T-helper 2 cell (primary cell): ENCODE measurements at places on chromosomes 7 and 10.

DNA sequence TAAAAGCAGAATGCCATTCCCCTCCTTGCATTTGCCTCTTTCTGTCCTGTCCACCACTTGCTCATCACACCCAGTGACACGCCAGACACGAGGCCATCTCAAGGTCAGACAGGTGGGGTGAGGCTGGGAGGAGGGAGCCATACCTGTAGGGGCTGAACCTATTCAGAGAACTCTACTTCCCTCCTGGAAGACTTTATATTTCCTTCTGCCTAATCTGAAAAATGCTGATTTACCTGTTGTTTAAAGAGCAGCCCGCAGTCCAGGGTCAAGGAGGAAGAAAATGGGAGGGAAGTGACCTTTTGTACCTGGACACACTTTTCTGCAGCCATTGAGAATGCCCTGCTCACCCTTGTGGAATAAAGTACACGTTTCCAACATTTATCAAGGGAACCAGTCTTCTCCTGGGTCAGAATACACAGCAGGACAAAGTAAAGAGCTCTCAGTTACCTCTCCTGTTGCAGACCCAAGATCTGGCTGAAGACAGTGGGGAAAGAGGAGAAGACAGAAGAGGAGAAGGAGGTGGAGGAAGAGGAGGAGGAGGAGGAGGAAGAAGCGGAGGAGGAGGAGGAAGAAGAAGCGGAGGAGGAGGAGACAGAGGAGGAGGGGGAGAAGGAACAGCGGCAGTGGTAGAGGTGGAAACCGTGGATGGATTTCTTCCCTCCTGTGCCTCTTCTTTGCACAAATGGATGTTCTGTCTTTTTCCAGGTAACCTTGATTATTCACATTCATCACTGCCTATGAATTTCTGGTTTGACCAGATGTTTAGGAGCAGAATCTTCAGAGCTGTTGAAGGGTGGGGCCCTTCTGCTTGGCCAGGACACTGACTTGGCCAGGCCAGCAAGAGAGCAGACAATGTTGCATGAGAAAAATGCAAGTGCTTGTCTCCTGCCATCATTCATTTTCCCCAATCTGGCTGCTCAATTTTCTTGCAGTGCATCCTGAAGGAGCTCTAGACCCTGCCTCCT is 1.2 kb upstream of the BLNK start:
- DNase-seq = no peak

DNA sequence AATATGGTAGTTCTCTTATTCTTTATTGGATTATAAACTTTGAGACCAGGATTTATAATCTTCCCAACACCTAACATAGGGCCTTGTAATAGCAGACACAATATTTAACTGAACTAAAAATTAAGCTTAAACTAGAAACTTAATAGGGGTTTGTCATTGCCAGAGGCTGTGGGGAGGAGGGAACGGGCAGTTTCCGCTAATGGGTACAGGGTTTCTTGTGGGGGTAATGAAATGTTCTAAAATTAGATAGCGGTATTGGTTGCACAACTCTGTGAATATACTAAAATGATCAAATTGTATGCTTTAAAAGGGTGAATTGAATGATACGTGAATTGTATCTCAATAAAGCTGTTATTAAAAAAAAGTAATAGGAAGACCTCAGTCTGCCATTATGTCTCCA is 45.4 kb downstream of the NT5C2 start:
- DNase-seq = no peak

DNA sequence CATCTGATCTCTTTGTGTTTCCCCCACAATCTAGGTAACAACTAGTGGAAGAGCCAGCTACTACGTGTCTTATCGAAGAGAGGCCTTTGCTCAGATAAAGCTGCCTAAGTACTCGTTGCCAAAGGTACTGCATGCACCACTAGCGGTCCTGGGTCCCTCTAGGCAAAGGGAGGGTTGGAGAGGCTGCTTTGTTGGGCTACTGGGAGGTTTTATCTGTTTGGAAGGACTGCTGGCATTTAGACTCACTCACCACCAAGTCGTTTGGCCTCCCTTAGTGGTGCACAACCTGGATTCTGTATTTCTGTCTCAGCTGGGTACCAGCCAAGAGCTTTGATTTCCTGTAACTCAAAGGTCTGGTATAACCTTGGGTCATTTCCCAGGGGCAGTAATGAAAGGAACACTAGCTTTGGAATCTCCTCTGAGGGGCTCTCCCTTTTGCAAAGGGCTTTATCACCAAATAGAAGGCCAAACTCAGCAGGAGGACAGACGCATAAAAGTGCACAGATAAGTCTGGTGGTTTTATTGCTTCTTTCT is 498.3 kb downstream of the SORCS3 start:
- no peak for DNase-seq

DNA sequence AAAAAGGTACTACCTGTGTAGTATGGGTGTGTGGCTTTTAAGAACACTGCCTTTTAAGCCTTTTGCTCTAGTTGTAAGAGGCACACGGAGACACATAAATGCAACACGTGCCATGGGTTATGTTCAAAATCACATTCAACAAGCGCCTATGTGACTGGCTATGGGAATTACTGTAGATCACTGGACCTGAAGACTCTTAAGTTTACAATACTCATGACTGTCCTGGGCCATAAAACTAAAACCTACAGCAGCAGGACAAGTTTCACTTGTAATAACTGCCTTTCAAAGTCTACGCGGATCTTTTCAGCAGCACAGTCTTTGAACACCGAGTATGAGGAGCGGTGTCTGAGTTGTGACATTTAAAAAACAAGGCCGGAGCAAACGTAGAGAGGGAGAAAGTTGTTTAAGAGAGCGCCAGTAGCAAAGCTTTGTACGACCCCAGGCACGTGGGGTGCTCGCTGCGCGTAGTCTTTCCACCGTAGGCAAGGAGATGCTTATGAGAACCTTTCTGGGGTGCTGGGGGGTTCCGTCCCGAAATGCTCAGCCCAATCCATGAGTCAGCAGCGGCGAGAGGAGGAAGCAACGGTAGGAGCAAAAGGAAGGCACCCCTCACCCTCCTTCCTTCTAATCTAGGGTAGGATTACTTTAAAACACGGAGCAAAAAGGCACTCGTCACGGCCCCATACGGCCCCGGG is 662 bp downstream of the DNAJC2 start:
- DNase-seq = peak; percentile 14

DNA sequence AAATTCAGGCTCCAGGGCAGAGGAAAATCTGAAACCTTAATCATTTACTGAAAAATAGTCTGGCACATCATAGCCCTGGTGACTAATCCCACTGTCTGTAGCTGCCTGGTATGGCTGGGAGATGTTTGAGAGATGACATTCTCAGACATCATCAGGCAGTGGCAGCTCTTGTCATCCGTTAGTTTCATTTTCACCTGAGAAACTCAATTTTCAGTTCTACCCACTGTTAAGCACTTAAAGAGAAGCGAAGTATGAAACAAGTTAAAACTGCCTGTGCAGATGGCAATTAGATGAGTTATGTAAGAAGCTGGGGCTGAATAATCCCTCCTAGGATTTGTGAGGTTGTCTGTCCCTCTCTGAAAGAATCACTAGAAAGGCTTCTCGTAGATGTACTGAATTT is 150.2 kb downstream of the NSUN6 start:
- no peak for DNase-seq

- no peak for DNase-seq
Measured at GRCh38 chr10:88129013-88129412, 265.6 kb downstream of the PTEN start.

DNA sequence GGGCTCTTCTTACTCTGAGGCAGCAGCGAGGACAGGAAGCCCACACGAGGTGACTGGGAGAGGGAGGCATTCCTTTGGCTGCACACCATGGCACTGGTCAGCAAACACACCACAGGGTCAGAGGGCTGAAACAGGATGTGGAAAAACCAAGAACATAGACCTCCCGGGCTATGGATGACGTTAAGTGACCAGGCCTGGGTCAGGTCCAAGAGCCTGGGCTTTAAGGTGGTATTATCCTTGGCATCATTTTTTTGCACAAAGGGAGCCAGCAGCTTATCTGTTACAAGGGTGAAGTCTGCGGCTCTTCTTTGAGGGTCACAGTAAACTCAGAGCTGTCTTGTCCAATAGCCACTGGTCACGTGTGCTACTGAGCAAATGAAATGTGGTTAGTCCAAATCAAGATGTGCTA is 7.0 kb downstream of the WDR91 start:
- DNase-seq = no peak

DNA sequence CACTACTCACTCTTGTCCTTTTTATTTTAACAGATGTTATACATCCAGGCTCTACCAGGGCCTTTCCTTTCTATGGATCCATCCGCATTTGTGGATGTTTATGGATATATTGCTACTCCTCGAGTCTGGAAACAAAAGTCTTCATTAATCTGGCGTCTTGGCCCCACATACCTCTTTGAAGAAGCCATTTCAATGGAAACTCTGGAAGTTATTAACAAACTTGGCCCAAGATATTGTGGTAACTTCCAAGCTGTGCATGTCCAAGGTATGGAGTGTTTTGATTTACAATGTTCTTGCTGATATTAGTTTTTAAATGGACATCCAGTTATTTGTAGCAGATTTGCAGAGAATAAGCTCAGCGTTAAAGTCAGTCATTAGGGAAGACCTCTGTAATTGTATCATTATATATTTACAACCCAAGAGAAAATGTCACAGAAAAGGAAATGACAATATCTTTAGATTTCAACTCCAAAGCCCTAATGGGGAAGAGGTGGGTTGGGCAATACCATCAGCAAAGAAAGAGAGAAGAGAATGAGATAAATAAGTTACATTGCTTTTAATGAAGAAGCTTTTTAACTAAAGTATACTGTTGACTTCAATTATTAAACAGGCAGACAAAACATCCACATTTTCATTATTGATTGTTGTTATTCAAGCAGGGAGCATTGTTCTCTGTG is 102.1 kb downstream of the WDFY4 start:
- DNase-seq = no peak

DNA sequence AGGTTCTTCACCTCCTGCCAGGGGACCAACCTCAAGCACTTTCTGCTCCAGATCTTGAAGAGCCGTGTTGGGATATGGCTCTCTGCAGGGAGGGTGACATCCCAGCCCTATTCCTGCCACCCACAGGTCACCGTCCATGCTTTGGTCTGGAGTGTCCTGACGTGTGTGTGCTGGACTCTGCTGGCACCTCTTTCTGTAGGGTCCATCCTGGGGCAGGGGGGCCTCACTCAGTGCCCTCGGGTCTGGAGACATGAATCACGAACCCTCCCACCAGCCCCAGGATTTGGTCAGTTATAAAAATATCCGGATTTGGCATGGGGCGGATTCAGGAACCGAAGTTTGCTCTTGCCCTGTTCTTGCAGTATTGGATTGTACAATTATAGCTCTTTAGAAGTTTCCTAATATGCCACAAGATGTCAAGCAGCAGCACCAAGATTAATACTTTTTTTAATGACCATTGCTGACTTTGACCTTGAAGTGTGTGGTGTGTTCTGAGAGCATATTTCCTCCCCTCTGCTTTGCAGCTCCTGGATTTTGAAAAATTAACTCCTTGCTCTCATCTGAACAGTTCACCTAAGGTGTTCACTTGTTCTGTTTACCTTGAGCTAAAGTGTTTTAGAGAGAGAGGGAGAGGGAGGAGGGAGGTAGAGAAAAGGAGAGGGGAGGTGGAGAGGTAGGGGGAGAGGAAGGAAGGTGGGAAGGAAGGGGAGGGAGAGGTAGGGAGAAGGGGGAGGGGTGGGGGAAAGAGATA is 95.4 kb upstream of the SHH start:
- DNase-seq = no peak

- DNase-seq = peak; percentile 36
Measured at GRCh38 chr7:2417981-2418481, 14.6 kb downstream of the CHST12 start.

DNA sequence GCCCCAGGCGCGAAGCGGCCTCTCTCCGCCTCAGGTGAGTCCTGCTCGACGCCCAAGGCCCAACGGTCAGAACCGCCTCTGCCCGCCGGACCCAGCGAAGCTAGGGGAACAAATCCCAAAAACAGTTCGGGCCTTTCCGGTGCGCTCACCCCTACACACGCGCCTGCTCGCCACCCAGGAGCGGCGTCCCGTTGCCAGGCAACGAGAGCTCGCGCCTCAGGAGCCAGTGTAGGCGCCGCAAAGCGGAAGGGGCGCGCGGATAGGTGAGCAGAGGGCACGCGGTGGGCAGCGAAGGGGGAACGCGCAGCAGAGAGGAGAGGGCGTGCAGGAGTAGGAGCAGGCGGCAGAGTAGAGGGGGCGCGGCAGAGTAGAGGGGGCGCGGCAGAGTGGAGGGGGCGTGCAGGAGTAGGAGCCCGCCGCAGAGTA is at the start of the genes DYDC1 and DYDC2:
DYDC1 (minus strand) TSS at position 193 of the 426 bp plus-strand sequence. CDS start 4,154 bp downstream, outside the sequence.
DYDC2 (plus strand) TSS at position 219 of the 426 bp plus-strand sequence. CDS start 5,663 bp downstream, outside the sequence.
- peak; percentile 7 for DNase-seq

DNA sequence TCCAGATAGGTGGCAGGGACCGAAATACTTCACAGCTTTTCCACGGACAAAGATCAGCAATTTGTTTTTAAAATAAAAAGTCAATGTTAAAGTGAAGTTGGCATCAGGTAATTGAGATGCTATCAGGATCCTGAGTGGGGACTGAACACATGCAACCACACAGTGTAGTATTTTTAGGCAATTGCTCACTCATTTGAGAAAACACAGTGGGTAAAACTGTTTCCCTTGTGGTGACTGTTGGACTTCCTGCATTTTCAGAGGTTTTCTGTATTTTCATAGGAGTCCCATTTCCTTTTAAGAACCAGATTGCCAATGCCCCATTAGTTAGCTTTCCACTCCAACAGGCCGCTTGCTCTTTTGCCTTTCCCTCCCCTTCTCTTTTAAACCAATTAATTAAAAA is 159.5 kb upstream of the ZNF32 start:
- peak; percentile 70 for DNase-seq

GRCh38 chr7:40437498-40437897 is 302.7 kb downstream of the SUGCT start:
- DNase-seq = no peak

DNA sequence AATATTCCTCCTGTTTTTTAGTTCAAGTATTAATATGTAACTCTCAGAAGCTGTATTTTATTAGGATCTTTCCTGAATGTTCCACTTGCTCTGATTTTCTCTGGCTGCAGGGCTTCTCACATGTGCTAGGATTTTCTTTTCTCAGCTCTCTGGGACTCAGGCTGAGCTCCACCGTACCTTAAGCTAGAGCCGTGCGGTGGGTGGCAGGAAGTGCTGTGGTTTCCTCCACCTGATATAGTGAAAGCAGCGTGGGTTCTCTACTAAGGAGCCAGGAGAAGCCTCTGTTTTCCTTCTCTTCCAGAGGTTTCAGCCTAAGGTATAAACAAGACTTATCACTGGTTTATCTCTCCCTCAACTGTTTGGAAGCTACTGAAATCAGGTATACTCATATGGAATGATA is 433.6 kb downstream of the NRG3 start:
- no peak for DNase-seq

GRCh38 chr7:113796557-113796956 is 122.3 kb downstream of the PPP1R3A start:
- DNase-seq = no peak

DNA sequence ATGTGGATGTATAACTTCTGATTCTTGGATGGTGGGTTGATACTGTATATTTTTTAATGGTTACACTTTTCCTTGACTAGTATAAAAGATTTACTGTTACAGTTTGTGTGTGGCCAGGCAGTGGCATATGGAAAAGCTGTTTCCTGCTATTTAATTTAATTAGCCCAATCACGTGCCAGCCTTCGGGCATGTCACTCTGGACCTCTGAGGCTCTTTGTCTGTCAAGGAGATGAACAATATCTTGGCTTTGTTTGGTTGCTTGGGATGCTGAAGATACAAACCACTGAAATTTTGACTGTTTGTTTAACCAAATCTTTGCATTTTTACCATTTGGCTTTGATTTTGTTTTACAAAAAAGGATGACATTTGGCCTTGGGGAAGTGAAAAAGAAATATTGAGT is 185.0 kb downstream of the HDAC9 start:
- DNase-seq = no peak
